ENCODE measurements at places on chromosomes 3 and 15.

- DNase-seq, result no peak
Observed at GRCh38 chr3:178146406-178146831, 389.8 kb upstream of the KCNMB2 start.

DNA sequence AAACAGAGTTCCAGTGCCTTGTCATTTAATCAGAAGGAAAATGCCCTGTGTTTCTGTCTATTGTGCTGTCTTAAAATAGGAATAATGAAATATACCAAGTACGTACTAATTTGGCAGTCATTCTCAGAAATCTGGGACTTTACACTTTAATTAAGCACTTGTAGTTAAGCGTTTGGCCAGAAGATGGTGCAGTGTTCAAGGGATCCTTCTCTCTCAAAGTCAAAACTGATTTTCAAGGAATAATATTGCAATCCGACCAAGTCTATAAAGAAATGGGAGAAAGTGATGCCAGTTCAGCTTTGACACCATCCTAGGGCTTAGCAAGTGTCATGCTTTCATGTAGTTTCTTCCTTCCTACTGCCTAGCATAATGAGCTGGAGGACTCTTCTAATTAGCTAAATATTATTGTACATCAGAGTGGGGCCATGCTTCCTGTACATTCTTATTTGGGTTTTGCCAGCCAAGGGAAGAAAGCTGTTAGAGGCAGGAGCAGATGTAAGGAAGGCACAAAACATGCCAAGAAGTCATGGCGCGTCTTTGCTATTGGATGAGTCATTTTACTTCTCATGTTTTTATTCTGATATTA, 64.8 kb downstream of the SAMMSON start:
- no peak for DNase-seq

DNA sequence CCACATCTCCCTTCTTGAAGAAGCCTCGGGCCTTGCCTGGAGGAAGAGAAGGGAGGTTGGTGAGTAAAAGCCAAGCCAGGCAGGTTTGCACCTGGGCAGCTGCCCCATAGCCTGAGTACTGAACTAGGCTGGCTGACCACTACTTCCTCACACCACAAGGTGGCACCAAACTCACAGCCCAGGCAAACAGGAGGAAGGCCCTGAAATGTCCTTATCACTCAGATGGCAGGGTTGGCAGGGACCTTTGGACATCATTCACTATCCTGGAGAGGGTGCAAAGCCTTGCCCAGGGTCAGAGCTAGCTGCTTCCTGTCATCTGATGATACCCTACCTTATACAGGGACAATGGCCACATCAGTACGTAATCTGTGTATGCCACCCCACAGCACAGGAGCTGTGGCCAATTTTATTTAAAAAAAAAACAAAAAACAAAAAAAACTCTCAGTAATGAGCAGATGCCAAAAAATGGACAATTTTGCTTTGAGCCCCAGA, 2.2 kb upstream of the GRAMD2A start:
- peak; percentile 25 for DNase-seq

DNA sequence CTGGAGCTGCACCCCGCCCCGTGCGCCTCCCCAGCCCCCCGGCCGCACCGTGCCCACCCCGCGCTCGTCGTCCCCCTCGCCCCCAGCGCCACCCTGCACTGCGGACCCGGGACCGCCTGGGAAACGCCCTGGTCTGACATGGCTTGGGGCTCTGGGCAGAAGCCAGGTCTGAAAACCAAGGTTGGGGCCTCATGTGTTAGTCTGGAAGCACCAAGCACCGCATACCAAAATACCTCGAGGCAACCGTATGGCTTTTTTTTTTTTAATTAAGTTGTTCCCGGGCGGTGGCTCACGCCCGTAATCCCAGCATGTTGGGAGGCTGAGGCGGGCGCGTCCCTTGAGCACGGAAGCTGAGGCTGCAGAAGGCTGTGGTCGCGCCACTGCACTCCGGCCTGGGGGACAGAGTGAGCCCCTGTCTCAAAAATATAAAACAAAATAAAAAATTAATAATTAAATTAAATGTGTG, 91.5 kb upstream of the CHD2 start:
- no peak for DNase-seq

DNA sequence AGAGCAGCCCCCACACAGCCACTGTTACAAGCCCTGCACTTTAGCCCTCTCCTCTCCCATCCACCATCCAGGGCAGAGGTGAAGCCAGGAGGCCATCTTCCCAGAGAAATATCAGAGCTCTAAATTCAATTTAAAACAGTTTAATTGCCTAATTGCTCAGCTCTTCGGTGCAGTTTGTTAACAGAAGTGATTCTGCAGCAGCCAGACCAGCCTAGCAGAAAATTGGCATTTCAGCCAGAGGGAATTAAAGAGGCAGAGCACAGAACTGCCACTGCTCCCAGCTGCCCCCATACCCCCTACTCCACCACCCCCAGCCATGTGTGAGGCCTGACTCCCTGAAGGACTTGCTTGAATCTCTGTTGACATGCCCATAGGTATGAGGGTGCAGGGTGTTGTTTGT, 38.5 kb downstream of the TPRA1 start:
- DNase-seq, result no peak

DNA sequence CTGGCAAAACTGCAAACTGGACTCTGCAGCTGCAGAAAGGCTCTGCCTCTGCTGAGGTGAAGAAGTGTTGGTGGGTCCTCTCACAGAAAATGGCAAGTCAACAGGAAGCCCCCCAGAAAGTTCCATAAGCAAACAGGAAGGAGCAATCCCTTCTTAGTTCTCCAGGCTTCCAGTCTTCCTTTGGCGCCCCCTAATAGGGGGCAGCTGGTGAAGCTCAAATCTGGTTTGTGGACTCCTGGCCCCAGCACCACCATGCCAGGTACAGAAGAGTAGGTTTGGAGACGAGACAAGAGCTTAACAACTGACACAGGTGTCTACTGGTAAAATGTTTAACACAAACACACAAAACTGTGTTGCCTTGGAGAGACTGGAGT, 35.5 kb downstream of the LEO1 start:
- DNase-seq, result no peak

- DNase-seq, result no peak
Observed at GRCh38 chr3:94811836-94812235, 749.0 kb downstream of the NSUN3 start.

GRCh38 chr3:149662240-149662887, 4.5 kb upstream of the WWTR1 start:
- no peak for DNase-seq

DNA sequence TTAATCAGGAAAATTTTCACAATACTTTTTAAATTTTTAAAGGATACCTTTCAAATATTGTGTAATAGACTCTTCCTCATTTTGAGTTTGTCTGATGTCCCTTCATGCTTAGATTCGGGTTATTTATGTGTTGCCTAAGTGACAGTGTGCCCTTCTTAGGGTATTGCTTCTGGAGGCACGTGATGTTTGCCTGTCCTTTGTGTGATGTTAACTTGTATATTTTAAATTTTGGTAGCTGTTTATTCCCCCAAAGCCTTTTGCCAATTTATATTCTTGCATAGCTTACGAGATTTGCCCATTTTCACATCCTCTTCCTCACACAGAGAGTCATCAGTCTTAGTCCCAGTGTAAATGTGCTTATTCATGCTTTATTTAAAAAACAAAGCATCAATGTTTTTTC, 433.1 kb downstream of the EPHB1 start:
- no peak for DNase-seq

- no peak for DNase-seq
Observed at GRCh38 chr15:78638658-78639314, 2.2 kb downstream of the CHRNB4 start.

DNA sequence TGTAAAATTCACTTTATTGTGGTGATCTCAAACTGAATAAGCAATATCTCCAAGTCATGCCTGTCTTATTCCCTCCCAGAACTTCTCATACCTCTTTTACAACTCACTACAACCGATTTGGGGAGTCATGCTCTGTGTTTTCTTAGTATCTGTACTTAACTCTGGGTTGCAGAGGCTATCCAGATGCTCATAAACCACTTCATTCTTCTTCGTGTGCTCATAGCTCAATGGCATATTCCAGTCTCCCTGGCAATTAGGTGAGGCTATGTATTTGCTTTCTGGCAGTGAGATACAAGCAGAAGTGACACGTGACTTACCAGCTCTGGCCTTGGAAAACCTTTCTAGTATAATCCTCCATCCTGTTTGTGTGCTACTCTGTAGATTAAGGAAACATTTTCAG, 360.9 kb downstream of the ZNF385D start:
- no peak for DNase-seq

- DNase-seq, result no peak
Observed at GRCh38 chr3:5051772-5052171, 70.3 kb upstream of the ARL8B start.

DNA sequence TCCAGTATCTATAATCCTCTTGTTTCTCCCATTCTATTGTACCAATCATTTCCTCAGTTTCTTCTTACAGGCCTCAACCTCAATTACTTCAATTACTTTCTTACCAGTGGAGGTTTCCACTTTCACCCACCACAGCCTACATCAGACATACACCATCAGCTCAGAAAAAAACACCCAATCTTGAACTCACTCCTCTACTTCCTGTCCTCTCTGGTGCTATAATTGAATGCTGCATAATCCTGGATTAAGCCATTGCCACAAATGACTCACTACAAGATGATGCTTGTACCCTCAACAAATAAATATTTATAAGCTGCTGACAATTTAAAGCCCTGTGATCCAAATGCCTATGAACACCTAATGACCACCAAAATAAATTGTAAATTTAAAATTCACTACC, 18.5 kb downstream of the RYK start:
- no peak for DNase-seq

GRCh38 chr3:112486811-112487505, 12.3 kb downstream of the BTLA start:
- no peak for DNase-seq

DNA sequence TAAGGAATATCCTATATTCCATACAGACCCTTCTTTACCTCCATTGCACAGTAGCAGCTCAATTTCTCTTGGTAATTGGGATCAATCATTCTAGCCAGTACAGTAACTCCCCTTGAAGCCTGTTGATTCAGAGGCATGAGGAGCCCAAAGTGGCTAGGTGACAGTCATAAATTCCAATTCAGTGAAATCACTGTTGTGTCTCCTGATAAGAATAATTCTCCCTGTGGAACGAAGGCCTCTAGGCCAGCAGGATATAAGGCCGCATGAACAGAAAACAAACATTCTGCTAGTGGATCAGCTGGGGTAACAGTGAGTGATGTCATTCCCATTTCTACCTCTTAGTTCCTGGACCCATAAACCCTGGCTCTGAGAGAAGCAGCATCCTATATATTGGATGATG, 696.3 kb downstream of the NR2F2 start:
- DNase-seq, result no peak

GRCh38 chr3:37526511-37526910, 335.2 kb upstream of the CTDSPL start:
- no peak for DNase-seq

GRCh38 chr3:193174140-193174539, 66.9 kb upstream of the PLAAT1 start:
- no peak for DNase-seq

DNA sequence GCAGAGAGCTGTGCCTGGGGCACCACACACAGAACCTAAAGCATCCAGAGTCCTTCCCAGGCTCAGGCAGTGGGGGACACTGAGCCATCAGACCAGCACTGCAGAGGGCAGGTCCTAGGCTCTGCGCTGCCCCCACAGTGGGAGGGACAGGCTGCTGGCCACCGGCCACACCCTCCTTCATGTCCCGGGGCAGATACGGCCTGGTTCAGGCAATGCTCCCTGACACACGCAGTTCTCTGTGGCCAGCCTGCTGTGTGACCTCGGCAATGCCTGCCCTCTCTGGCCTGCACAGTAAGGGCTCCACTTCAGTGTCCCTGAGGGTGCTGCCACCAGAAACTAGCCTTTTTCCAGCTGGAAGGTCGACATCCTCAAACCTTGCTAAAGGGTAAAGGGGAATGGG, 12.4 kb downstream of the LINGO1 start:
- DNase-seq, result no peak

DNA sequence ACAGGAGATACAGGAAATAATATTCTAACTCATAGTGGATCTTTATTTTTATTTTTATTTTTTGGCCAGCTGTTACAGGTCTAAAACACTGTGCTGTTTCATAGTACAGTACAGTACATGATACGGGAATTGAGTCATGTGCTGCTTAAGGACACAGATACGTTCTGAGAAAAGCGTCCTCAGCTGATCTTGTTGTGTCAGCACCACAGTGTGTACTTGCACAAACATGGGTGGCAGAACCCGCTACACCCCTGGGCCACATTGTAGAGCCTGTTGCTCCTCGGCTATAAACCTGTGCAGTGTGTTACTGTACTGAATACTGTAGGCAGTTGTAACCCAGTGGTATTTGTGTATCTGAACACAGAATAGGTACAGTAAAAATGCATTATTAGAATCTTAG, 183.4 kb downstream of the OR4M2 start:
- no peak for DNase-seq

DNA sequence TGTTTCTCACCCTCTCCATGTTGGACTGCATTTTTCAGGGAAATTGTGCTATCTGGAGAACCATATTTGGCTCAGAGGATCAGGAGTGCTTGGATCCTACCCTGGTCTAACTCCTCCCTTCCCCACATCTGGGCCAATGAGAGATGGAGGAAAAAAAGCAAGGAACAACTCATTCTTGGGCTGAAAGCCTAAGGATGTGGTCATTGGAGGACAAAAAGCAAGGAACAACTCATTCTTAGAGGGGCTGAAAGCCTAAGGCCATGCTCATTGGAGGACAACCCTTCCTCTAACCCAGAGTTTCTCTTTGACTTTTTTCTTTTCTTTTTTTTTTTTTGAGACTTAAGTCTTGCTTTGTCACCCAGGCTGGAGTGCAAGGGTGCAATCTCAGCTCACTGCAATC, 48.6 kb upstream of the CHRNB4 start:
- no peak for DNase-seq

DNA sequence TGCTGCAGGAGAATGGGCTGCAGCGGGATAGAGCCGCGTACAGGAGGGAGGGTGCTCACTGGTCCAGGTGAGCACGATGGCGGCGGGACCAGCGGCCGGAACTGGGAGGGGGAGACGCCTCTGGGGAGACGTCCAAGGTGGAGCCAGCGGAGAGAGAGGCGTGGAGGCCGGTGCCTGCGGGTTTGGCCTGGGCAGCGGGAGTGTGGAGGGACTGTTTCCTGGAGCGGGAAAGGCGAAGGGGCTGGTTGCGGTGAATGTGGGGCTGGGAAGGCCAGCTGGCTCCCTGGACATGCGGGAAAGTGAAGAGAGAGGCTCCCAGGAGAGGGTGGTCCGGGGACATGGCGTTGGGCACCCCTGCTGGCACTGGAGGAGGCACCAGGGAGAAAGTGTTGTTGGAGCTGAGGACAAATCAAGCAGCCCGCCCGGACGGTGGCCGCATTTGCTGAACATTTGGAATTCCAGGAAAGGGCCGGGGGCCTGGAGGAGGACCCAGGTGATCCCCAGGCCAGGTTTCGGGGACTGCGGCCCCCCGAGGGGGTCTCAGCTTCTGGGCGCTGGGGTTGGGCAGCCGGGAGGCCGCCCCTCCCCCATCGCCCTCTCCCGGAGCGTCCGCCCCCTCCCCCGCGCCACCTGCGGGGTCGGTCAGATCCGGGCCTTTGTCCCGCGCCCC, 34.3 kb downstream of the DNAJB8 start:
- DNase-seq, result no peak

GRCh38 chr3:59088761-59089160, 38.9 kb upstream of the CFAP20DC start:
- DNase-seq, result no peak

- DNase-seq, result no peak
Observed at GRCh38 chr15:62071711-62072308, 5.0 kb downstream of the C2CD4A start.

All from NCI-H187 treated with DMSO at 0.1 percent for 48 hours (cell line).